ENCODE measurements at places on chromosomes 5 and 9. TPM values are rescaled to one million over a fixed set of nuclear protein-coding genes. Genes with fewer than 3 reads are reported as not detected.

DNA sequence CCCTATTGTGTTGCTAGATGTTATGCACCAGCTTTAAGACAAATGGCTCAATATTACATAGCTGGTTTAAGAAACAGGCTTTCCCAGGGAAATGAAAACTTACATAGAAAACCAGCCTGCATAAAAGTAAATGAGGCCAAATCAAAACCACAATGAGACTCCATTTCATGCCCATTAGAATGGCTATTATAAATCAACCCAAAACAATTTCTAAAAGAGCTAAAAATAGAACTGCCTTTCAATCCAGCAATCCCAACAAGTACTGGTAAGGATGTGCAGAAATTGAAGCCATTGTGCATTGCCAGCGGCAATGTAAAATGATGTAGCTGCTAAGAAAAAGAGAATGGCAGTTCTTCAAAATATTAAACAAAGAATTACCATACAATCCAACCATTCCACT lies 1170.0 kb upstream of the CDH9 start:
- H3K36me3 ChIP-seq = no peaks in the 10 kb centered on the region
- H3K4me3 ChIP-seq = no peak overlapping the region
- no peak for DNase-seq
- no peaks in the 10 kb centered on the region for H3K4me1 ChIP-seq
- H3K27ac ChIP-seq = no peak overlapping the region
- no peaks in the 10 kb centered on the region for H3K27me3 ChIP-seq

DNA sequence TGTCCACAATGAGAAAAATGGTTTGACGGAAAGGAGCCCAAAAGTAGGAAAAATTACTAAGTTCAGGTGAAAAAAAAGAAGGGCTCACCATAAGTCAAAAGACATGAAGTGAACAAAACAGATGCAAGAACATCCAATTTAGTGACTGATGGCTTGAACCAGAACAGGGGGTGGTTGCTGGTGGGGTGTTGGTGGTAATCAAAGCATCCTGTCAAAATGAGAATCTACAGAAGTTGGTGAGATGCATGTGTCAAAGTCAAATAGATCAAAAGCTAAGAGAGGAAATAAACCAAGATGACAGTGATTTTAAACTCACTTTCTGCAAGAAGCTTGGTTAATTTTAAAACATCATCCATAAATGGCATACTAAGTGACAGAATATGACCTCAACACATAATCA lies 117.4 kb downstream of the MLLT3 start:
- H3K36me3 ChIP-seq = no peaks in the 10 kb centered on the region
- no peaks in the 10 kb centered on the region for H3K27me3 ChIP-seq
- no peak for DNase-seq
- no peak overlapping the region for H3K4me3 ChIP-seq
- H3K4me1 ChIP-seq = no peaks in the 10 kb centered on the region

DNA sequence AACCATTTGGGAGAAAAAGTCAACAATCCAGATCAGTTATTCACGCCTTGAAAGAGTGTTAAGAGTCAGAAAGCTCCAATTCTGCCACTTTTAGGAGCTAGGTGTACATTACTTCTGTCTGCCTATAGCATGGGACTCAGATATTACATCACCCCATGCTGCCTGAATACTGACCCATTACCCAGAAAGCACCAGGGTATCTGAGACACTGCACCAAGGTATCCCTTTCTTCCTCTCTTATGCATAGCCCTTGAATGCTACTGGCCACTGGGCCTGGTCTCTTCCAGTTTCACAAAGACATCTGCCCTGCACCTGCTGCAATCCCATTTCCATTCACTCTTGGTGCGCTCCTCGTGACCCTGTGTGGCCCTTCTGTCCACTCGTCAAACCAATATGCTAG lies 2.6 kb downstream of the STRBP start:
- H3K4me1 ChIP-seq = no peaks in the 10 kb centered on the region
- peak; percentile 80 for DNase-seq
- no peak overlapping the region for H3K4me3 ChIP-seq
- H3K36me3 ChIP-seq = no peaks in the 10 kb centered on the region
- H3K27ac ChIP-seq = no peak overlapping the region
- H3K27me3 ChIP-seq = peaks cover 41% of the 10 kb centered on the region

- no peak for DNase-seq
- no peaks in the 10 kb centered on the region for H3K36me3 ChIP-seq
- H3K27ac ChIP-seq = no peak overlapping the region
- H3K4me3 ChIP-seq = no peak overlapping the region
These were observed 133.5 kb upstream of the IL12B start for GRCh38 chr5:159463590-159464321.

- DNase-seq = no peak
- H3K27me3 ChIP-seq = no peaks in the 10 kb centered on the region
- no peak overlapping the region for H3K27ac ChIP-seq
- H3K36me3 ChIP-seq = no peaks in the 10 kb centered on the region
These were observed 35.8 kb downstream of the ZNF782 start for GRCh38 chr9:96818533-96818932.

Gene HSPB3
- total RNA-seq = not detected

Gene GZMA
- total RNA-seq = not detected

Gene NME5
- total RNA-seq = 5.9 TPM

Measured in osteoblast (primary cell).